ENCODE measurements at places on chromosomes 13 and 19.

DNA sequence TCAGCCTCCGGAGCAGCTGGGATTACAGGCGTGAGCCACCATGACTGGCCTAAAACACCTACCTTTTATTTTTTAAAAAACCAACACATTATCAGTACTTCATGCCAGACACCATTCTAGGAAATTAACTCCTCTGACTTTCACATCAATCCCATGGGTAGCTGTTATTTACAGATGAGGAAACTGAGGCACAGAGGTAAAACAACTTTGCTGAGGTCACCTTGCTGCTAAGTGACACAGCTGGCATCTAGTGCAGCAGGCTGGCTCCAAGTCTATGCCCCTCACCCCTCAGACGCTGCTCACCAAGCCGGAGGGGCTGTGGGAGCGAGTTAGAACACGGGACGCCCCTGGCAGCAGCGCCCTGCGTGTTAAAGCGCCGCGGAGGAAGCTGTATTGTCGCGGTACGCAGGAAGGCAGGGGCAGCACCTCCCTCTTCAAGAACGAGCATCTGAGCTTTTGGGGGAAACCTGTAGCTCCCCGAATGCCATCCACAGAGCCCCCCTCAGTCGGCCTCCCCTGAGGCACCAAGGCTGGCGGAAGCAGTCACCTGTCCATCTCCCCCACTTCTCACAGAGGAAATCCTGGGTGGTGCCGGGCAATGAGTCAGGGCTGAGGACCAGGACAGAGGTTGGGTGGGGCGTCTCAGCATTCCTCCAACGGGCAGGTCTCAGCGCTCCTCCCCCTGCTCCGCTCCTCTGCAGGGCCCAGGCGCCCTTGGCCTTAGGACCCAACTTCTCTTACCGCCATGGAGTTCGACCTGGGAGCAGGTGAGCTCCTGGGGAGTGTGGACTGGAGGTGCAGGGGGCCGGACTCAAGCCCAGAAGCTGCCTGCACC, at the start of gene C19orf33:
TSS of gene C19orf33 (plus strand) at position 735 of the 835 bp plus-strand sequence. CDS start at position 746, 11 bp downstream.
- no peak for DNase-seq

GRCh38 chr13:50609011-50609410, 234.5 kb downstream of the DLEU7 start:
- no peak for DNase-seq

GRCh38 chr13:40706439-40706838, 40.0 kb upstream of the FOXO1 start:
- DNase-seq, result no peak

GRCh38 chr19:41530761-41531301, 45.1 kb upstream of the CEACAM21 start:
- DNase-seq, result no peak

DNA sequence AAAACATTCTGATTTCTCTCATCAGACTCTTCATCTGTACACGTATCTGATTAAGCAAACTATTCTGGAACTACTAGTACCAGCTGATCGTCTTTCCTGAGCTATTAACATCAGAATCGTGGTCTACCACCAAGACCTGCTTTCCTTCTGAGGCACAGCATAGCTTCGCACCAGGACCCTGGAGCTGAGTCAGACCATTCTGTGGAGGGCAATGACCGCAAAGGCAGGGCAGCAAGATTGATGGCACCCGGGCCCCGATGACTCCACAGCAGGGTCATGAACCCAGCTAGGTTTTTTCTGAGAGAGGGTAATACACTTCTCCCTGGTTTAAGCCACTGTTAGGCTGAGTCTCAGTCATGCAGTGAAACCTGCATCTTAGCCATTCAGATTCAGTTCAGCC, 158.7 kb upstream of the GPR12 start:
- DNase-seq, result peak; percentile 91

DNA sequence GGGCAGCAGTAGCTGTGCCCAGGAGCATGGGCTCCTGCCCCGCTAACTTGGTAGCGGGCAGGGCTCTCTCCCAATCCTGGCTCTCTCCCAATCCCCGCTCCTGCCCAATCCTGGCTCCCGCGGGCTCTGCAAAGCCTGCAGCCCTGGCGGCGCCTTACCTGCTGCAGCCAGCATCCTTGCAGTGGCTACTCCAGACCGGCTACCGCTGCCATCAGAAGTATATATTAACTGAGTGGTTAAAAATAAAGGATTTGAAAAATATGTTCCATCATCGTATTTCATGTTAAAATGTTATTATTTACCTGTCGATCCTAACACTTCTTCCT, 698.2 kb downstream of the SLITRK1 start:
- DNase-seq, result no peak

GRCh38 chr13:105990256-105990958, 545.1 kb downstream of the EFNB2 start:
- DNase-seq, result peak; percentile 81

Data from M059J (cell line).